ENCODE measurements at places on chromosomes 2 and 18. TPM values are rescaled to one million over a fixed set of nuclear protein-coding genes. Genes with fewer than 3 reads are reported as not detected.

Gene ATP8B1
- 53.4 TPM for total RNA-seq

Gene ASPRV1
- total RNA-seq = 0.33 TPM

Gene IL18R1
- total RNA-seq = 5.4 TPM

Gene RMND5A
- total RNA-seq = 17.3 TPM

Gene UGT1A10
- total RNA-seq = not detected

Gene SPP2
- not detected for total RNA-seq

Gene TMEM247
- total RNA-seq = not detected

Gene ALPI
- not detected for total RNA-seq

All from fibroblast of lung (primary cell).